T follicular helper cell (primary cell): ENCODE measurements at places on chromosomes 16 and 17.

DNA sequence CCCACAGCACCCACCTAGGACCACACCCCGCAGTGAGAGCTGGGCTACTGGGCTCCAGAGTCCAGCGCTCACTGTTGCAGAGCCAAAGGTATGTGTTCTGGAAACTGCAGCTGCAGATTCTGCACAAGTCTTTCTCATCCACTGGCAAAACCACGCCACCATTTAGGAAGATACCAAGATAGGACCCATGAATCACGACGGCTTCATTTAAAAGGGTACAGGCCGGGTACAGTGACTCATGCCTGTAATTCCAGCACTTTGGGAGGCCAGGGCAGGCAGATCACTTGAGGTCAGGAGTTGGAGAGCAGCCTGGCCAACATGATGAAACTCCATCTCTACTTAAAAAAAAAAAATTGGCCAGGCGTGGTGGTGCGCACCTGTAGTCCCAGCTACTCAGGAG lies 18.8 kb downstream of the FOXF1 start:
- DNase-seq, result no peak

- DNase-seq, result no peak
Measured at GRCh38 chr17:36910513-36910912, 26.8 kb upstream of the LHX1 start.

- no peak for DNase-seq
Measured at GRCh38 chr17:56114469-56114868, 38.8 kb upstream of the ANKFN1 start.

GRCh38 chr17:34252095-34252443 lies 3.0 kb upstream of the CCL2 start:
- DNase-seq, result no peak

DNA sequence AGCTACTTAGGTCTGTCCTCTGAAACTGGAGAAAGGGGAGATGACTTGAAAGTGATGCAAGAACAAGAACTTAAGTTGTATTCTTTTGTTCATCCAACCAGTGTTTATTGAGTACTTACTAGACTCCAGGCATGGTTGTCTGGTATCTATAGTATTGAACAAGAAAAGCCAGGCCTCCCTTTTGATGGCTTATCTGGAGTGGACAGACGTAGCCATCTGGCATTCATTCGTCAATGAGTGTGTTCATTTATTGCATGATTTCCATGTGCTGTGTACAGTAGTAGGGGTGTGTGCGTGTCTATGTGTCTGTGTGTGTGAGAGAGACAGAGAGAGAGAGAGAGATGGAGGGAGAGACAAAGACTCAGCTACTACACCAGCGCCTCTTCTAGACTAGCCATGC lies 9.2 kb downstream of the ABAT start:
- no peak for DNase-seq

GRCh38 chr17:41586863-41587495 lies at the start of gene KRT14:
Gene KRT14 (minus strand): TSS chr17:41586895. CDS start chr17:41586834, 61 bp downstream.
- no peak for DNase-seq
